ENCODE measurements at places on chromosomes 5 and 9.
A peak's percentile ranks its signal among the peaks of the same experiment; 100 is the strongest.

- no peak for DNase-seq
Observed at GRCh38 chr5:38843665-38844064, 2.1 kb upstream of the OSMR start.

- no peak for DNase-seq
Observed at GRCh38 chr9:5971740-5972139, 43.7 kb downstream of the RANBP6 start.

GRCh38 chr9:98442541-98442940 is 187.1 kb upstream of the TBC1D2 start:
- DNase-seq: no peak

GRCh38 chr5:42691413-42691937 is 65.1 kb upstream of the CCDC152 start:
- DNase-seq: no peak

DNA sequence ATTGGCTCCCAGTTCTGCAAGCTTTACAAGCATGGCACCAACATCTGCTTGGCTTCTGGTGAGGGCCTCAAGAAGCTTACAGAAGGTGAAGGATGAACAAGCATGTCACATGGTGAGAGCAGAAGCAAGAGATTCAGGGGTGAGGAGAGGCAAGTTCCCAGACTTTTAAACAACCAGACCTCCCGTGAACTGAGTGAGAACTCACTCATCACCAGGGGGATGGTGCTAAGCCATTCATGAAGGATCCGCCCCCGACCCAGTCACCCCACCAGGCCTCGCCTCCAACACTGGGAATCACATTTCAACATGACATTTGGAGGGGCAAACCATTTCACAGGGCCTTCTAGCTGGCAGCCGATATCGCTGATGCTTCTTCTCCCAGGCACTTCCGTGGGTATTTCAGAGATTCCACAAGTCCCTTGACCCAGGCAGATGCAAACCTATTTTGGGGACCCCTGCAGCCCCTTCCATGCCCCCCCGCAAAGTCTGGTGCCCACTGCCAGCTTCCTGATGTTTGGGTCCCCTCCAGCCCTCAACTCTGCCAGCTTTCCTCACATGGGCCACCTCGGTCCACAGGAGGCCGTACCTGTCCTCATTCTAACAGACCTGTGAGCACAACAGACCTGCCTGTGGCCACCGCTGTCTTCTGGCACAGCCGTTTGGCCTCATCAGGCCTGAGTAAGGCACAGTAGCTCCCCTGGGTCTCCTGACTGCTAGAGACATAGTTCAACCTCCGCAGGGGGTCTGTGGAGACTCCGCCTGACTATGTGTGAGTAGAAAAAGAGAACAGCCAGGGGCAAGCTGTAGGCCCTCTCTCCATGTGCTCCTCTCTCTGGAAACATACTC is 60.7 kb upstream of the ANGPTL2 start:
- DNase-seq: peak; percentile 39

- DNase-seq: no peak
Observed at GRCh38 chr5:61600123-61600444, 268.0 kb downstream of the ZSWIM6 start.

DNA sequence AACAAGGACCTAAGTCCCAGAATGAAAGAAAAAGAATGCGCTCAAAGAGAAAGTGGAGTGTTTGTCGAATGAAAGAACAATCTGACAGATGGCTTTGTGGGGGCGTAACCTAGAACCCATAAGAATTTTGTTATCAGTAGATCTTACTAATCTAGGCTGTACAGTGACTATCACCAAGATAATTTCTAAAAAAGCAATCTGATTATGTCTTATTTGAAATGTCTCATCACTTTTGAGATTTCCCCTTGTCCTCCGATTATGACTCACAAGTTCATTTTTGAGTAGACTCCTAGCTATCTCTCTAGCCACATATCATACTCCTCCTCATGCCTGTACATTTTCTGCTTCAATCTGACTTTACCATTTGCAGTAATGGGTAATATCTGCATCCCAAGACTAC is 135.6 kb upstream of the SMARCA2 start:
- DNase-seq: no peak

- no peak for DNase-seq
Observed at GRCh38 chr9:120830865-120831264, 11.9 kb downstream of the PSMD5 start.

- DNase-seq: no peak
Observed at GRCh38 chr9:36222449-36222848, 31.7 kb downstream of the CLTA start.

GRCh38 chr5:139960723-139961383 is 82.2 kb downstream of the NRG2 start:
- peak; percentile 38 for DNase-seq

DNA sequence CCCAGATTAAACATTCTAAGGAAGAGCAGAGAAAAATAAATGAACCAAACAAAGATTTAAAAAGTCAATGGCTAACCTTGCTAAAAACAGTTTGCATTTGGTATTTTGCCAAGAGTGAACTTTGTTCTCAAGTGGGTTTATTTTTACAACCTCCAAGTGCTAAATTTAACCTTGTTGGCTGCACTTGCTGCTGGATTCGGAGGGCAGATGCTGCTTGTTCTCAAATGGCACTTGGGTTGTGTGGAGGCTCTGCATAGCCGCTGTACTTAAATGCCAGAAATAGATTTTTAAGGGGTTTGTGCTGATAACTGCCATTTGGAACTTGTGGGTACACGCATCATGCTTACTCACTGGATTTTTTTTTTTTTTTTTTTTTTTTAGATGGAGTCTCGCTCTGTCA is 13.3 kb upstream of the SPATA24 start:
- DNase-seq: no peak

- no peak for DNase-seq
Observed at GRCh38 chr5:126363658-126364057, 59.6 kb upstream of the GRAMD2B start.

DNA sequence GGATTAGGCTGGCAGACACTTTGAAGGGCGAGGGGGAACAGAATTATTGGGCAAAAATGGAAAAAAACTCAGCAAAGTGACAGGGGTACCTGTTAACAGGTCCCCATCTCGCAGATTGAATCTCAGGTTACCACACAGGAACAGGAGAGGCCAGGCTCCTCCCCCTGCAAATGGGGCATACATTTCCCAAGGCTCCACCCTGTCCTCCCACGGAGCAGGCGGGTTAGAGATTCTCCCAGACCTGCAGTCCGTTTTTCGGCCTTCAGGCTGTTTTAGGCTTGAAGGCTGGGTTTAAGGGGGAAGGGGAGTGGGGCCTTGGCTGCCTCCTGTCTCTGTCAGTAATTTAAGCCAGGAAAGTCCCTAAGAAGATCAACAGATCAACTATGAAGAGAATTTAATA is 42.7 kb downstream of the LRRC70 start:
- no peak for DNase-seq

DNA sequence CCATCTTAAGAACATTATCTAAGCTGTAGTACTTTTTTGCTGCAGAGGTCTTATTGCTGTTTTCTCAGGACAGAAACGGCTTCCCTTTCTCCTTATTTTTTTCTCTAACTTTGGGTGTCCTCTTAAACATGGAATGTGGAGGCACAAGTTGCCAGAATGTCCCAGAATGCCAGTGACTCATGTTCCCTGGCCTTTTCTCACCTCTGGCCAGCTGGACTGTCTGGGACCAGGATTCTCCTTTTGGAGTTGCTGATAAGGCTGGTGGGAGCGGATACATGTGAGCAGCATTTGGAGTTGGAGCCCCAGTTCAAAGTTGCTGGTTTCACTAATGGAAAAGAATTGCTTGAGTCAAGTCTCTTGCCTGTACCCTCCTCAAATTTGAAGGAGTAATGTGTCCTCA is 112.8 kb downstream of the ARHGAP26 start:
- no peak for DNase-seq

- DNase-seq: no peak
Observed at GRCh38 chr5:45512521-45512920, 183.7 kb downstream of the HCN1 start.

GRCh38 chr9:36985061-36985768 is 48.9 kb downstream of the PAX5 start:
- DNase-seq: peak; percentile 29

DNA sequence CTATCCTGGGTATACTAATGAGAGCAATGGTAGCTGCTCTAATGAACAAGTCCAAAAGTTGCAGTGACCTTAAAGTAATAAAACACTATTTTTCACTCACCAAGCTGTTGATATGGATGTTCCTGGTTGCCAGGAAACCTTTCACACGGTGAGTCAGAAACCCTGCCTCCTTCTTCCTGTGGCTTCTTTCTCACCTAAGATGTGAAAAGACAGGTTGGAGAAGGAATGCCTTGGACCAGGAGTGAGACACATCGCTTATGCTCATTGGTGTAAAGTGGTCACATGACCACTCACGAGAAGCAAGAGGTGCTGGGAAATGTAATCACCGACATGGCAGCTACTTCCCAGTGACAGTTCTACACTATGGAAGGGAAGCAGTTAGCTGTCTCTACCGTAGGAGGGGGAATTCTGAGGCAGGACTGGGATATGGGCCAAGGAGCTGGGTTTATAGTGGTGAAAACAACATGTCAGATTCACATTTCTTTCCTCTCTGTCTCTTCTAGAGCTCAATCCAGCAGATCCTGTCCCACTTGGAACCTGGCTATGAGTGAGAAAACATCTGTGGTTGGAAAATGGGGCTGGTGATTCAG is 320.4 kb upstream of the KLF4 start:
- no peak for DNase-seq

GRCh38 chr5:343461-344401 is 22.2 kb downstream of the AHRR start:
- no peak for DNase-seq

DNA sequence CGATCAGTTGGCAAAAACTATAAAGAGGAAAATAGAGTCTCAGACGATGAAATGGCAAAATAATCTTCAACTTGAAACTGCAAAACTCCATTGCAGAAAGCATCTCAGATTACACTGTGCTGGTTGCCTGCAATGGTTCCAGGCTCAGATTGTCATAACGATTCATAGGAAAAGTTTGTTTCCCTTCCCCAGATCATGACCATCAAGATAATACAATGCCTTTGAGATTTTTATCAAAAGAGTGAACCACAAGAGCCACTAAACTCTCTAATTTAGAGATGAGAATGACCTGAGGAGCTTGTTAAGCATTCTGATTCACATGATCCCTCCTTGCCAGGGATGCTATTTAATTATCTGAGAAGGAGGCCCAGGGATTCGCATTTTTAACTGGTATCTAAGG is 52.6 kb upstream of the ITGA1 start:
- DNase-seq: no peak

DNA sequence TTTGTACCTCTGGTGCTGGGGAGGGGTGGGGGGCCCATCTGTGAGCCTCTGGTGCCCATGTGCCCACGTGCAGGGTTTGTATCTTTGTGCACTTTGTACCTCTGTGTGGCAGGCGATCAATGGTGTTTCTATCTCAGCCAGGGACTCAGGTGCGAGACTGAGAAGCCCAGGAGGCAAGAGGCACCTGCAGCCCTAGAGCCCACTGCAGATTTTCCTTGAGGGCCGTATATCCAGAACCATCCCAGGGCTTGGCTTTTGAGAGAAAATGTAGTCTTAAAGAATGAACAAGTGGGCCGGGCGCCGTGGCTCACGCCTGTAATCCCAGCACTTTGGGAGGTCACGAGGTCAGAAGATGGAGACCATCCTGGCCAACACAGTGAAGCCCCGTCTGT is 52.2 kb upstream of the KCNMB1 start:
- no peak for DNase-seq

- DNase-seq: no peak
Observed at GRCh38 chr5:116575326-116576052, 866 bp upstream of the SEMA6A start.

DNA sequence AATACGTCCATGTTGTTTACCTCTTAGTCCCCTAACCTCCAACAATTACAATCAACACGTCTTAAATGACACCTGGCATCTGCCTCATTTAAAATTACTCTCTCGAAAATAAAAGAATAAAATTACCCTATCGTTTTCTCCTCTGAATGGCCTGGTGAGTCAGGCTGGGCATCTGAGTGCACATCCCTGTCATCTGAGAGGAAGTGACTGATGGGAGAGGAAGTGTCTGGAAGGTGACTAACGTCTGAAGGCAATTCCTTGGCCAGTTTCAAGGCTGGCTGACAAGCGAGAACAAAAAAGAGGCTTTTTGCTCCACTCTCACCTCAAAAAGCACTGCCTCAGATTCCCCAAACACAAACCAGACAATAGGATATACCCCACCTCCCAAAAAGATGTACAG is 57.7 kb downstream of the MAPKAP1 start:
- DNase-seq: peak; percentile 73

DNA sequence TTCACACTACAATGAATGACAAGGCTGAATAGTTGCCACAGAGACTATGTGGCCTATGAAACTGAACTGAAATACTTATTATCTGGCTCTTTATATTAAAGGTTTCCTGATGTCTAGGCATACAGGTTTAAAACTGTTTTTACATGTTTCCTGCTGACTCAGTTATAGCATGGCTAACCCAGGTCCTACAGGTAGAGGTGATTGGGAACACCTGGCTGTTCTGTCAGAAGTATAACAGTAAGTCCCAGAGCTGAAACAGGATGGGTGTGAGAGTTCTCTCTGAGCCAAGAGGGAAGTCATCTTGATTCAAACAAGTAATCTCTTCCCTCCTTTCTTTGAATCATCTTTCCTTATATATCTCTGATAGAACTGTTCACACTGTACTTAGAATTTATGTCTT is 4.9 kb upstream of the ADGRV1 start:
- no peak for DNase-seq

GRCh38 chr9:137550231-137550621 is at the start of gene PNPLA7:
TSS of gene PNPLA7 (minus strand) at chr9:137550402. CDS start at chr9:137550197, 205 bp downstream.
- peak; percentile 82 for DNase-seq

DNA sequence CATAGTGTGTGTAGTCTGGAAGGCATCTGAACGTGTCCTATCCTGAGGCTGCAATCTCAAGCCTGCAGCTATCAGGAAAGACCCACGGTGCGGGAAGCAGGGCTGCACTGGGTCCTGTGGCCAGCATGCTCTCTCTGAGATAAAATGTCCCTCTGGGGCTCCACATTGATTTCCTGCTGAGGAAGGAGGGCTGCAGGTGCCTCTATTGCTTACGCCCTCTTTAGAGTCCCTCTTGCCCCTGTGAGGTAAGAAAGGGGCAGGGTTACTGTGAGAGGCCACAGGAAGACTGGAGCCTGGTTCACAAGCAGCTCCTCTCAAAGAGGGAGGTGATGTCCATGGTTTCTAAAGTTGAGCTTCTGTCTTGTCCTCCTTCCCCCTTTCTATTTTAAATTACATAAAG is 299.9 kb upstream of the RFX3 start:
- DNase-seq: no peak

- no peak for DNase-seq
Observed at GRCh38 chr5:177496070-177496726, 1.2 kb downstream of the PDLIM7 start.

- DNase-seq: no peak
Observed at GRCh38 chr5:35651002-35651756, 33.5 kb downstream of the SPEF2 start.

DNA sequence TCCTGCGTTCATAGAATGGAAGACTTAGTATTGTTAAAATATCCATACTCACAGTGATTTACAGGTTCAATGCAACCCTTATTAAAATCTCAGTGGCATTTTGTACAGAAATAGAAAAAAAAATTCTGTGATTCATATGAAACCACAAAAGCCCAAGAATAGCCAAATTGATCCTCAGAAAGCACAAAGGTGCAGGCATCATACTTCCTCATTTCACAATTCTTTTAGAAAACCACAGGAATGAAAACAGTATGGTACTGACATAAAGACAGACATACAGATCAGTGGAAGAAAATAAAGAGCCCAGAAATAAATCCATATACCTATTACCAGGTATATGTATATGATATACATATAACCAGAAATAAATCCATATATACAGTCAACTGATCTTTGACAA is 86.8 kb upstream of the MEGF10 start:
- DNase-seq: no peak

GRCh38 chr5:176529741-176530141 is 7.5 kb downstream of the RNF44 start:
- no peak for DNase-seq

- DNase-seq: no peak
Observed at GRCh38 chr9:111799915-111800526, 5.3 kb upstream of the SHOC1 start.

All from RWPE2 (cell line).